Upper lobe of left lung (tissue), 6 donors: ENCODE measurements at places on chromosomes 13 and 19.

GRCh38 chr19:11657307-11657706 is 60.0 kb downstream of the ZNF627 start:
- DNase-seq: no peak

DNA sequence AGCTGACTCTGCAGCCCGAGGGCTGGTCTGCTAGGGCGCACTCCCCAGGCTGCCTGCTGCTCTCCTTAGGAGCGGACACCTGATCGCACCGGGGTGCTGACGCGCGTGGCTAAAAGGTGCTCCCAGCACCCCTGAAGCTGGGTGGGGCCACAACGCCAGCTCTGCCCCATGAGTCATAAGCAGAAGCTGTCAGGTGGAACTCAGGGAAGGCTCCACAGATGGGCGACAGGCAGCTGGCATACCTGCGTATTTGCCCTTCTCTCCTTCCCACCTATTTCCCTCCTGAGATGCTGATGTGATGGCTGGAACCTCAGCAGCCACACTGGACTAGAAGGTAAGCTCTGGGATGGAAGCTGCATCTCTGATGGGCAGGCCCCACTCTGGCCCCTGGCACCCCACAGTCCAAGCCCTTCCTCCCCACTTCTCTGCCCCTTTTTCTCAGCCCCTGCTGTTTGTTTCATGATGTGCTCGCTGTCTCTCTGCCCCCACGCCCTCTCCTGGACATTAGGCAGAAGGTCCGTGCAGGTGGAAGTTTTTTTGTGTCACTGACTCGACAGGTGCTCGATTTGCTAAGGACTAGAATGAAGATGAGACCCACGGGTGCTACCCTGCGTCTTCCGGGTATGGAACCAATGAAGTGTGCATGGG is 30.3 kb upstream of the CACTIN start:
- DNase-seq: no peak

DNA sequence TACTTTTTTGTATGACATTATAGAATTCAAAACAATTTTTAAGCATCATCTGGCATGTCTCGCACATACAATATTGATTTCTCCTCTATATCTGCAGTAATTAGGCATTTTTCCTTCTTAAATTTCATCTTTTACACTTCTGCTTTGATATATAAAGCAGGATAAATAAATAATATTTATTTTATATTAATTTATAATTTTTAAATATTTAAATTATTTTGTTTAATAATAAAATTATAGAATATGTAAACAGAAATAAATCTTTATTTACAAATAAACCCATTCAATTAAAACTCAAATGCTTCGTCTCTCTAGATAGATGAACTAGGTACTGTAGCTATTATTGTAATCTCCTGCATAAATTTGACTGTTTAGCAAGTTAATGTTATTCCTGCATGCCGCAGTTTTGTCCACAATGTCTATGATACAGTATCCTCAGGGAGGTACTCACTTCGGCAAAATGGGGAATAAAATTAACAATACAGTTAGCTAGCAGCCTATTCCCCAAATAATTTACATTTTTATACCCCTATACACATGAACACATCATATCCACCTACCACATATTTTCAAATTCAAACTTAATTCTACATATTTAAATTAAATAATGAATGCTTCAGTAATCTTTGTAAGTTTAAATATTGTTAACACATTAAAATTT is 473.6 kb upstream of the SLC10A2 start:
- DNase-seq: no peak

- no peak for DNase-seq
Measured at GRCh38 chr19:29001597-29002245, 211.2 kb downstream of the UQCRFS1 start.

DNA sequence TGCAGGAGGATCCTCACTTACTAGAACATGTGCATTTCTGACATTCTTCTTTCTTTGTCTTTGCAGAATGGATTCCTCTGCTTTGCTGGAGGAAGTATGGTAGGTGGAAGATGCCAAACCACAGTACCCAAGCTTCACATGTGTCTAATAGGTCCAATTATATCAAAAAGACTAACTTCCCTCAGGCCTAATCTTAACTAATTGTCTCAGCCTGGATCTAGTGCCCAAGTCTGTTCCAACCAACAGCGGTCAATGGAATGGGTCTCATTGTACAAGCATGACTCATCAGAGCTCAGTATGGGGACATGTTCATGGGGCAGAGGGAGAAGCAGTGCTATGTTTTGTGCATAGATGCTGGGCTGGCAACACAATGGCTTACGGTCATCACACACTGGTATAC is 81.6 kb upstream of the CSNK1A1L start:
- DNase-seq: no peak

GRCh38 chr19:28247243-28247642 is 965.7 kb downstream of the UQCRFS1 start:
- DNase-seq: no peak

DNA sequence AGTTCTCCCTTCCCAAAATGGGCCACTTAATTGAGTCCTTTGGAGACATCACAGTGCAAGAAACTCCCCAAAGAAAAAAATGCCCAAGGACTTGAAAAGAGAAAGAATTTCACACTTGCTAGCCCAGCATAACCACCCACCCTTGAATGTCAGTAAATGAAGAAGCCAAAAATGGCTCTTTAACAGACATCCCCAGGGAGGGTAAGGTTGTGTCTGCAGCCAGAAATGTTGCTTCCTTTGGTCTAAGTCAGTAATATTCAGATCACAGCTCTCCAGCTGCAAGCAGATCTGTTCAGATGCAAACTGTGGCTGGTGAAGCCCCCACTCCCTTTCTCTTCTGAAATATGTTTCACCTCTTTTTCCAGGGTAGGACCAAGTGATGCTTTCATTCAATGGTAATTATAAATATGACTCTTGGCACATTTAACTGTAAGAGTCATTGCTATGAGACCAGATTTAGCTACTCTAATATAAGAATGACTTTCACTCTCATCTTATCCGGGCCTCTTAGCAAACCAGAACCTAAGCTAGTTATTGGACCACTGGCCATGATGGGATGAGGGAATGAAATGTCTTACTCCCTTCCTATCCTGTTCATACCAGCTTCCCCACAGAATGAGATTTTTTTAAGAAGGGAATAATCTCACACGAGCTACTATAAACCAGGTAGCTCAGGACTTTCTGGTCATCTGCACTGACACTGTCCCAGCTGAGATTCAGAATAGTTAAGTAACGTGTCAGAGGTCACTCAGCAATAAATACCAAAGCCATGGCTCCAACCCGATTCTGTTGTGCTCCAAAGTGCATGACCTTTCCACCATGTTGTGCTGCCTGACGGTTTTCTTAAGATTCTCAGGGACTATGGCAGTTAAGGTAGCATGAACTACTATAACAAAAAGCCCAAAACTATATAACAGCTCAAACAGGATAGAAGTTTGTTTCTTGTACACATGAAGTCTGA is 234.1 kb downstream of the FOXO1 start:
- no peak for DNase-seq

GRCh38 chr19:5575590-5575989 is 7.8 kb upstream of the TINCR start:
- DNase-seq: no peak

DNA sequence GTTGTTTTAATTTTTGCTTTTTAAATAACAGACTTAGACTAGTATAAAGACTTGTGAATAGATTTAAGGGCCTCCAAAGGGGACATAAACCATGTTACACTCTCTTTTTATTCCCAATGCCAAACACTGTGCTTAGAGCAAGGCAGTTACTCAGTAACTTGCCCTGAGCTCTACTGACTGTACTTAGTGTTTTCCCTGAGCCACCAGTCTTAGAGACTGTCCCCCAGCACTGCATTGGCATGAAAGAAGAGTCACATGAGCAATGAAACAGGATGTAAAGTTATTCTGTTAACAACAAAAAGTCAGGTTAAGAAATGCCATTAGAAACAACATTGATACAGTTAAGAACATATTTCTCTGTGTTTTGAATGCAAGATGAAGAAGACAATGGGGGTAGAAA is 187.9 kb downstream of the TBC1D4 start:
- DNase-seq: no peak

- no peak for DNase-seq
Measured at GRCh38 chr13:50844084-50844875, 788 bp upstream of the DLEU7 start.

GRCh38 chr13:80296638-80297037 is 44.3 kb downstream of the SPRY2 start:
- no peak for DNase-seq

GRCh38 chr13:54633456-54633855 is 1604.8 kb downstream of the OLFM4 start:
- DNase-seq: no peak

- no peak for DNase-seq
Measured at GRCh38 chr13:98664924-98665637, 87.4 kb downstream of the SLC15A1 start.

DNA sequence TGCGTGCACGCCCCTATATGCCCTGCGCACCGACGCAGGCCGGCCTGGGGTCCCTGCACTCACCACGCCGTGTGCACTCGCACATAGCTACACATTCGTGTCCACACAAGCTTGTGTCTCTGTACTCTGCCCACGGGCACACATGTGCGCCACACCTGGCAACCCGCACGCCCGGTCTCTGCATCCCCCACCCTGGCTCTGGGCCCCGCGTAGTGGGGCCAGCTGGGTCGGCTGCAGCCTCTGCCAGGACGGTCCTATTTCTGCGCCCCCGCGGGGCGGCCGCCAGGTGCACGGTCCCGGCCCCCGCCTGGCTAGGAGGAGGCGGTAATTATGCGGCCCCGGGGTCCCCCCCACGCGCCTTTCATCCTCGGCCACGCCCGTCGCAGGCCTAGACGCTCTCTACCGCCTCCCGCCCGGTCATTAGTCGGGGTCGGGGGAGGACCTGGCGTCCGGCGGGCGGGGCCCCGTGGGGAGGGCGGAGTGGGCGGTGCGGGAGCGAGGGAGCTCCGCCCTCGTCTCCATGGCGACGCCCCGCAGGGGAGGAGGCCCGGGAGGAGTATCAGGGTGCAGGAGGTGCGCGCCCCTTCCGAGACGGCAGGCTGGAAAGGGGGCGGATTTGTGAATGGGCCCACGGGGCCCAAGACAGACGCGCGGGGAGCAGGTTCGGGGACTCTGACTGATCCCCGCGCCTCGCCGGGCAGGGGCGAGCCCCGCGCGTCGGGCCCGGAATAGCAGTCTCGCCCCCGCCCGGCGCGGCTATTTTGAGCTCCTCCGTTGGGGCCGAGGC is 2.8 kb upstream of the CIRBP start:
- peak; percentile 98 for DNase-seq

DNA sequence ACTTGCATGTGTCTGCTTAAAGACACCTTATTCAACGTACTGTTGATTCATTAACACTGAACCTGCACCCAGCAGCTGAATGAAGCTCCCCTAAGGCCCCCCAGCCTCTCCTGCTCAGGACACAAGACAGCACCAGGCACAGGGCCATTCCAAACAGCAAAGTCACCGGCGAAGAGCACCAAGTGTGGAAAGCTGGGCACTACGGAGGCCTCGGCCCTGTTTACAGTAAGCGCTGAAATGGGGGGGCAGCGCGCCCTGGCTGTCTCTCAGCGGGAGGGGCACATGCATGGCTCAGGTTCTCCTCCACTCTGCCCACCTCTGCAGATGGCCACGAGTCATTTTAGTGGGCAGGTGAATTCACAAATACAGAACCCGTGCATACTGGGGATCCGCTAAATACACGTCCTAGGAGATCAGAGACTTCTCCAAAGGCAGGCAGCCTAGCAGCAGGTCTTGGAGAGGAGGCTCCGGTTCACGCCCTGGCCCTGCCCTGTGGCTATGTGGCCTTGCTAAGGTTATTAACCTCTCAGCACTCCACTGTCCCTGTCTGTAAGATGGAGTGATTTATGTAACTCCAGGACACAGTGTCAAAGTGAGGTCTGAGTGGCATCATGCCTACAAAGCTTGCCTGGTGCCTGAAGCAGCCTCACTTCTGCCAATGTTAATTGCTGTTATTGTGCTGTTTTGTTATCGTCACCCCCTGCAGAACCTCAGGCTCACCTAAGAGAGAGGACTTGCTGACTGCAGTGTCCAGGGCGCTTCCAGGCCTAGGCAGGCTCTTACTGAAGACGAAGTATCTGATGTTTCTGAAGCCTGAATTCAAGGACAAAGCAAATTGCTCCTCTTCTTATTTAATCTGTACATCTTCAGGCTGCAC is 207.4 kb upstream of the SOX1 start:
- no peak for DNase-seq

GRCh38 chr13:64640002-64640401 is 2590.1 kb downstream of the PCDH9 start:
- DNase-seq: no peak

DNA sequence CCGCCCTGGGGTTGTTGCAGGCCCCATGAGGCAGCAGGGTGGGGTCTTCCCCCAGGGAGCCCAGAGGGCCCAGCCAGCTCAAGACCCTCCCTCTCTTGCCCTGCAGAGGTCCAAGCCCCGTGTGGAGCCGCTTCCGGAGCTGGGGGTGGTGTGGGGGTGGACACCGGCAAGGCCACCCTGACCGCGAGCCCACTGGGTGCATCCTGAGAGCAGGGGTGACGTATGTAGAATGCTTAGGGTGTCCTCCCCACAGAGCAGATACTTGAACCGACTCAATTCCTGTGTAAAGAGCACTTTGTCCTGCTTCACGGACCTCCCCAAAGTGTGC is 14.8 kb downstream of the UBXN6 start:
- no peak for DNase-seq

DNA sequence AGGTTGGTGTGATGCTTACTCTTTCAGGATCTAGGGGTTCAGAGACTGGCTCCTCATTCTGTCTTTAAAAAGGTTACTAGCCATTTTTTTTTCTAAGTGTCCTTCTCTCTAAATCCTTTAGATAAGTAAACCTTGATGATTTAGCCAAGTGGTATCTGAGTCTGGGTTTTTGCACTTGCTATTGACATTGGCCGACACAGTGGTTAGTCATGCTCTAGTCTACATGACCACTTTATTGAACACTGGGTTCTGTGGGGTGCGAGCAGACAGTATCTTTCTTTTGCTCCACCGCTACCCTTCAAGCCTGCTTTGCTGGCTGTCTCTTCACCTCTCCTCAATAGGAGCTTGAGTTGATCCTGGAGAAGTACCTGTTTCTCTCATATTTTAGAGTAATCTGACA is 6.2 kb upstream of the NUP58 start:
- no peak for DNase-seq

DNA sequence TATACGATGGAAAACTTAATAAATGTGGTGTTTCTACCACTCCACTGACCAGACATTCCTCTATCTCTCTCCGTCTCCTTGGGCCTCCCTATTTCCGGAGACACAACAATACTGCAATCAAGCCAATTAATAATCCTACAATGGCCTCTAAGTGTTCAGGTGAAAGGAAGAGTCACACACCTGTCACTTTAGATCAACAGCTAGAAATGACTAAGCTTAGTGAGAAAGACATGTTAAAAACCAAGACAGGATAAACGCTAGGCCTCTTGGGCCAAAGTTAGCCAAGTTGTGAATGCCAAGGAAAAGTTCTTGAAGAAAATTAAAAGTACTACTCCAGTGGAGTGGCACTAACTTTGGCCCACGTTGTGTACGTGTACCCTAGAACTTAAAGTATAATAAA is 22.5 kb downstream of the ZDHHC20 start:
- no peak for DNase-seq

- no peak for DNase-seq
Measured at GRCh38 chr19:13633109-13633508, 126.8 kb upstream of the CACNA1A start.

GRCh38 chr13:49062297-49062896 is 86.7 kb downstream of the FNDC3A start:
- DNase-seq: no peak

- DNase-seq: no peak
Measured at GRCh38 chr13:20159646-20160305, 1.1 kb downstream of the GJA3 start.
